ENCODE measurements at places on chromosomes 7 and 10.

GRCh38 chr7:36119005-36119706 lies 33.9 kb upstream of the EEPD1 start:
- DNase-seq: no peak

- no peak for DNase-seq
These were observed 566.8 kb downstream of the SH2D4B start for GRCh38 chr10:81104494-81104893.

- DNase-seq: no peak
These were observed 188.7 kb downstream of the PPP1R9A start for GRCh38 chr7:95095966-95096540.

GRCh38 chr10:124523901-124524300 lies 62.3 kb downstream of the LHPP start:
- no peak for DNase-seq

DNA sequence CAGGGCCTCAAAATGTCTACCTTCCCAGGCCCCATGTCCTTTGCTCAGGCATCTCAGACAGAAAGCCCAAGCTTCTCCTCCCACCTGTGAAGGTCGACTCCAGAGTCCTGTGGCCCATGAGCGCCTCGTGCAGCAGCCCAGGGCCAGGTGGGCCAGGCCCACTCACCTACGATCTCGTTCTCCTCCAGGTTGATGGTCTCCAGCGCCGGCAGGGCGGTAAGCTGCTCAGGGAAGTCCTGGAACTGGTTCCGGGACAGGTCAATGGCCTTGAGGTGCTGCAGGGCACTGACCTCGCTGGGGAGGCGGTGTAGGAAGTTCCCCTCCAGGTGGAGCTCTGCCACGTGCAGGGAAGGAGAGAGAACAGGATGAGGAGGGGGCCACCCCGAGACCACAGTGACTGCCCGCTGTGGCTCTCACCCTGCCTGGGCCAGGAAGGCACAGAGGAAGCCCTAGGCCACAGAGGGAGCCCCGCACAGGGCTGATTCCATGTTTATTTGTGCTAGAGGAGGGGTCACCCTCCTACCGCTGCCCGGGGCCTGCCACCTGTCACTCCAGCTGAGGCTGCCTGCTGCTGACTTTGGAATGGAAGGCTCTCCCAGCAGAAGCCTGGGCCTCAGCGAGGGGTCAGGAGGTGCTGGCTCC lies 40.0 kb upstream of the NPFFR1 start:
- no peak for DNase-seq

DNA sequence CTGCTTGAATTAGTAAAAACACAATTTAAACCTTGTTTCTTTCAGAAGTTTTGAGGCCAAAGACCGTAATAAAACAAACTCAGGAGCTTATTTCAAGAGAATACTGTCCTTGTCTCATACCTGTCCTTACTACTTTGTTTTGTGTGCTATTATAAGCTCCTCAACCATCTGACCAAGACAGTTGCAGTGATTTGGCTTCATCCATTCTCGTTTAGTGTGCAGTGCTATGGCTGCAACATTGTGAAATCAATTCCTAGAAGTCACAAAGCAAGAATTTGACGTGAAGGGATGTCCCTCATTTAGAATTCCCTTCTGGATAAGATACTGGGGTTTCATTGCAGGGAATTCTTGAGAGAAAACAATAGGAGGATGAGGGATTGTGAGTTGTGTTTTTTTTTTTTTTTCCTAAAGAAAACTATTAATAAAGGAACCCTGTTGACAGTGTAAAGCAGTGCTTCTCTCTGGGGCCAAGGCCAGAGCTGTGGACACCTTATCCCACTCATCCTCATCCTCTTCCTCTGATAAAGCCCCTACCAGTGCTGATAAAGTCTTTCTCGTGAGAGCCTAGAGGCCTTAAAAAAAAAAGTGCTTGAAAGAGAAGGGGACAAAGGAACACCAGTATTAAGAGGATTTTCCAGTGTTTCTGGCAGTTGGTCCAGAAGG lies at the start of gene OIT3:
OIT3 (plus strand) TSS at position 604 of the 663 bp plus-strand sequence. CDS start 60 bp downstream, outside the sequence.
- DNase-seq: no peak

DNA sequence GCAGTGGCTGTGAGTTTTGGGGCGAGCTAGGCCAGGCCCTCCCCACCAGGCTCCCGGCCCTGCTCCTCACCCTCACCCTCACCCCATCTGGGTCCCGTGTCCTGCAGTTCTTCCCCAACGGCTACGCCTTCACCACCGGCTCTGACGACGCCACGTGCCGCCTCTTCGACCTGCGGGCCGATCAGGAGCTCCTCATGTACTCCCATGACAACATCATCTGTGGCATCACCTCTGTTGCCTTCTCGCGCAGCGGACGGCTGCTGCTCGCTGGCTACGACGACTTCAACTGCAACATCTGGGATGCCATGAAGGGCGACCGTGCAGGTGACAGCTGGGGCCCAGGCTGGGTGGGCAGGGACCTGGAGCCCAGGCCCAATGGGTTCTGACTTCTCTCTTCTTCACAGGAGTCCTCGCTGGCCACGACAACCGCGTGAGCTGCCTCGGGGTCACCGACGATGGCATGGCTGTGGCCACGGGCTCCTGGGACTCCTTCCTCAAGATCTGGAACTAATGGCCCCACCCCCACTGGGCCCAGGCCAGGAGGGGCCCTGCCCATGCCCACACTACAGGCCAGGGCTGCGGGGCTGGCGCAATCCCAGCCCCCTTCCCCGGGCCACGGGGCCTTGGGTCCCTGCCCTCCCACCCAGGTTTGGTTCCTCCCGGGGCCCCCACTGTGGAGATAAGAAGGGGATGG lies 4.9 kb downstream of the GNB2 start:
- no peak for DNase-seq

DNA sequence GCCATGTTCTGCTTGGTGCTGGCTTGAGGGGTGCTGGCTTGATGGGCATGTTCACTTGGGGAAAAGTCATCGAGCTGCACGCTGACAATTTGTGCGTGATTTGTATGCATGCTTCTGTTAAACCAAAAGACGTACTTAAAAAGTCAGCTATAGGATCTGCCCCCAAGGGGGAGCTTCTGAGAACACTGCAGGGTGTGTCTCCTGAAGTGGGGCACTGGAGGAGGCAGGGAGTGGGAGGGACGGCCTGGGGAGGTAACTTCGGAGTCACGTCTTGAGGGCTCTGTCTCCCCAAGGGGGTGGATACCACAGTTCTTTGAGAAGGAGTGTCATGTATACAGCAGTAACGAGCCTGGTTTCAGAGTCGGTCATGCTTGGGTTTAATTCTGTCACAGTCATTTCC lies 406.5 kb downstream of the PLXNA4 start:
- DNase-seq: no peak

DNA sequence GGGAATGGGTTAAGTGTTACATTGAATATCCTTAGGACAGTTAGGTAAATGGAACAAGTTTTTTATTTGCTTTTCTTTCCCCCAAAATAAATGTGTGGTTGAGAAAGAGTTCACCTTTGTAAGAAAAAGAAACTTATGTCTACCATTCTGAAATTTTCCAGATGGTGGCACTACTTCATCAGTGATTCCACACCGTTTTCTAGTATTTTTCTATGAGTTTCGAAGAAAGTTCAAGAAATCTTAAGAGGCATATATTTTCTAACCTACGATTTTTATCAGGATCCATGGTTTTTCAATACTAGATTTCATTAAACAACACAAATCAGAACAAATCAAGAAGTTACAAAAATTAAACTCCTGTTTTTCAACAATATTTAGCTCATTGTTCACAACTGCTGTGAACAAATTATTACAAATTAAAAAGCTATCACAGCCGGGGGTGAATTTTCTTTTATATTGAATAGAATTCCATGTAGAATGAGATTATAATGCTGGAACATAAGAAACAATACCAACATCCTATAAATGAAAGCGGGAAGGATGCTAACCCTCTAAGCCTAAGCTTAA lies 163.1 kb upstream of the NPVF start:
- DNase-seq: no peak

DNA sequence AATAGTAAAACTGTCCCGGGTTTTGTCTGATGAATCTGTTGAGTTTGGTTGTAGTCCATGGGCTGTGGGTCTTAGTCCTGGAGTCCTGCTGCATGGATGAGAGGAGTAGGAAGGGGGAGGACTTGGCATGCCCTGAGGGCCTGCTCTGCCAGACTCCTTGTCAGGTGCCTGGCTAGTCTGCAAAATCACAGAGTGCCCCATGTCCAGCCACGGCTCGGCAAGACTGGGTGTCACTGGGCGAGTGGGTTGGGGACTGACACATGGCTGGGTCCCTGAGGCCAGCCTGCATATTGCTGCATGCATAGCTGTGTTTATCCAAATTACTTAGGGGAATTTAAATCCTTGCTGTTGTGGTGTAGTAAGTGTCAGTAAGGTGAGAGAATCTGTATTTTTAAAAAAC lies 9.7 kb downstream of the MINDY4 start:
- DNase-seq: no peak

DNA sequence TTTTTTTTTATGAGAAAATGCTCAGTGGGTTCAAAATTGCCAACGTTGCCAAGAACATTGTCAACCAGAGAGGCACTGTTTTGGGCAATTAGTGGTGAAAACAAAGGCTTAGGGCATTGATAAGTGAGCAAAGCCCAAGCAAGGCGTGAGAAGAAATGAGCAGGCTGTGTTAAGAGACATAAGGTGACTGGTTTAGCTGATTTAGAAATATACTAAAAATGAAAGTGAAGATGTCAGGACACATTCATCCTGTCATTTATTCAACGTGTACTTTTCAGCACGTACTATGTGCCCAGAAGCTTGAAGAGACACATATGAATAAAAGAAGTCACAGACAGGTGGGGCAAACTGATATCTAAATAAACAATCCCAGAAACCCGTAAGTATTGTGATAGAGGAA lies 31.8 kb downstream of the AOAH start:
- no peak for DNase-seq

- no peak for DNase-seq
These were observed 537.4 kb upstream of the SORCS1 start for GRCh38 chr10:107701943-107702342.

- DNase-seq: no peak
These were observed 11.8 kb upstream of the PCGF5 start for GRCh38 chr10:91208642-91209041.

- no peak for DNase-seq
These were observed 101.5 kb upstream of the ANKRD1 start for GRCh38 chr10:91022390-91022789.

GRCh38 chr7:18515067-18515466 lies 19.5 kb downstream of the HDAC9 start:
- DNase-seq: no peak

GRCh38 chr10:102630663-102631062 lies 13.6 kb upstream of the TRIM8 start:
- no peak for DNase-seq

DNA sequence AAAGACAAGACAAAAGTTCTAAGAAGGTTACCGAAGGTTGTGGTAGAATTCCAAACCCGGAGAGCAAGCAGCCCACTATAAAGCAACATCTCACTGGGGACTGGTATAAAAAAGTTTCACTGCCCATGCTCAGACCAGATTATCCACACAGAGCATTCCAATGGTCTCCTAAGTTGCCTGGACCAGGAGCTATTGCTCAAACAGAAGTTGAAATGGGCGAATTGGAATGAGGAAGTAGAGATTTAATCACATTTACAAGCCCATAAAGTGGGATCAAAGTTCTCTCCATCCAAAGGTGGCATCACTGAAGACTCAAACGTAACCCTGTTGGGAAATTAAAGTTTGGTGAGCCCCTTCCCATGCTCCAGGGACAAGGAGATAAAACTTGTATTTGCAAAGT lies 19.8 kb downstream of the OR2F1 start:
- no peak for DNase-seq

DNA sequence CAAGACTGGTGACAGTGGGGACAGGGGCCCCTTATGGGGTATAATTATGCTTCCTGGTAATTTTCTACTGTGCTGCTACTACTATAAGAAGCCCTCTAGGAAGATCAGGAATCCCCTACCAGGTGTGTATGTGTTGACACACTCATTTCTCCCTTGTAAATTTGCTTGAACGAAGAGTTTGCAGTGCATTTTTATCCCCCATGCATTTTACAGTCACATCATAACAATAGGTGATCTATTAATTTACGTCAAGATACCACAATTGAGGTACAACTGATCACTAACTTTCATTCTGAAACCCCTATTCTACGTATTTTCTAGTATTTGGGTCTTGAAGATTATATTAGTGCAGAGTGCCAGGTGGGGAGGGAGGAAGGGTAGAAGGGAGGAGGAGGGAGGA lies 252.2 kb downstream of the NSUN6 start:
- DNase-seq: no peak

DNA sequence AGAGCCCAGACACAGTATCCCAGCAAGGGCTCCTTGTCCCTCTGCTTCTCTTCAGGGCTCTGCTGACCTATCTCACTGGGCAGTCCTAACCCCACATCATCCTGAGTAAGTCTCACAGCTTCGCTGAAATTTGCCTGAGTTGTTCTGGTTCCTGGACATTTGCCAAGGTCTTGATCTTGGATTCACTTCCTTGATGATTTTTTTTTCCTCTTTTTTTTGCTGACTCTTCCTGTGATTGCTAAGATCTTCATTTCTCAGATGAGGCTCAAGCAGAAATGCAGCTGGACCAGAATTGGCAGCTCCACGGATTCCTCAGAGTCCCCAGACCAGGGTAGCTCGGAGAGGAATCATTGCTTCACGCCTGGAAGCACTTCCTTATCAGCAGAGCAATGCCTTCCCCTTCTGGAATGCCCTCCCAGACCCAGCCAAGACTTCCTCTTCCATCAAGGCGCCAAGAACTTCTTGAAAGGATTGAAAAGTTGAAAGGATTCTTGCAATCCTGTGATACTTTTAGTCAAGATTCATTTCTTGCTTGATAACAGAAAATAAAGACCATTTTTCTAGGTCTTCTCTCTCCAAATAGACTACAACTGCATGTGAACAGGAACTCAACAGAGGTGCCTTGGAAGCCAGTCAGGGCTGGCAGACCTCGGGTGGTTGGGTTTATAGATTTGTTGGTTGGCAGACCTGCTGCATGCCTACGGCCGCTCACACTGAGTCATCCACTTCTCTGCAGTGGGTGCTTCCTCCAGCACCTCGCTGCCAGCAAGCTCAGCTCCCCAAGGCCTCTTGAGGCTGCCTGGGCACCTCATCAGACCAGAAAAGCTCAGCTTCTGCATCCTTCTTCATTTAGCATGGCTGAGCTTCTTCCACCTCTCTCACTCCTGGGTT lies 8.8 kb upstream of the AFAP1L2 start:
- DNase-seq: no peak

DNA sequence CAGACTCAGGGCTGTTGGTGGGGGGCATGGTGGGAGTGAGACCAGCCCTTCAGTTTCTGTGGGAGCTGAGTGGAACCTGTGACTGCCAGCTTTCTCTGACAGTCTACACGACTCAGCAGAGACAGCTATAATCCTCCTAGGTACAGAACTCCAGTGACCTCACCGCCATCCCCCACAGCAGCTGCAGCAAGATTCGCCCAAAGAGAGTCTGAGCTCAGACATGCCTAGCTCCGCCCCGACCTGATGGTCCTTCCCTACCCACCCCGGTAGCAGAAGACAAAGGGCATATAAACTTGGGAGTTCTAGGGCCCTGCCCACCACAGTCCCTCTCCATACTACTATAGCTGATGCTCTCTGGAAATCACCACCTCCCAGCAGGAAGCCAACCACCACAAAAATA lies 500.1 kb downstream of the ETV1 start:
- no peak for DNase-seq
